ENCODE measurements at places on chromosomes 3 and 15. TPM values are rescaled to one million over a fixed set of nuclear protein-coding genes. Genes with fewer than 3 reads are reported as not detected.

Gene SYNM
- 8.4 TPM for total RNA-seq

Gene LRRIQ4
- total RNA-seq = not detected

DNA sequence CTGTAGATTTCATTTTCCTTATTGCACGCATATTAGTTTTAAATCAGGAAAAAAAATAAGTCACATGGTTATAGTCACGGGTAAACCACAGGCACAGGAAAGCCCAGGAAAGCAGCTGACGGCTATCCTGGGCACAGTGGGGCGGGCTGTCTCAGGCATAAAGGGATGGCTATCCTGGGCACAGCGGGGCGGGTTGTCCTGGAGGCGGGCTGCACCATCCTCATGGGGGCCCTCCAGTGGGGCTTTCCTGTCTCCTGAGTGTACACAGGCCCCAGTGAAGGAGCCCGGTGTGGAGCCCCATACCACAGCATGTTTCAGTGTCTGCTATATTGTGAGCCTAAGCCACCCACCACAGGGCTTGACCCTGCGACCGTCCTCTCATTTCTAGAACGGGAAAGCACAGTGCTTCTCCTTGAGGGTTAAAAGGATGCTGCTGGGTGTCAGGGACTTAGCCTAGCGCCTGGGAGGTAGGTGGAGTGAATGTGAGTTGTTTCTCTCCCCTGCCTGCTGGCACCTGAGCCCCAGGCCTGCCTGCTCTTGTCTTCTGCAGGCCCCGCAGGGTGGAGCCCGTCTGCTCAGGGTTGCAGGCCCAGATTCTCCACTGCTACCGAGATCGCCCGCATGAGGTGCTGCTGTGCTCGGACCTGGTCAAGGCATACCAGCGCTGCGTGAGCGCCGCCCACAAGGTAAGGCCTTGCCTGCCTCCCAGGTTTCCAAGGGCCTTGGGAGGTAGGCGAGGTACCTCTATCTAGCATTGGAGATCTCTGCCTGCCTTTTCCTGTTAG lies 25.9 kb upstream of the PLXNA1 start:
- DNase-seq = no peak

DNA sequence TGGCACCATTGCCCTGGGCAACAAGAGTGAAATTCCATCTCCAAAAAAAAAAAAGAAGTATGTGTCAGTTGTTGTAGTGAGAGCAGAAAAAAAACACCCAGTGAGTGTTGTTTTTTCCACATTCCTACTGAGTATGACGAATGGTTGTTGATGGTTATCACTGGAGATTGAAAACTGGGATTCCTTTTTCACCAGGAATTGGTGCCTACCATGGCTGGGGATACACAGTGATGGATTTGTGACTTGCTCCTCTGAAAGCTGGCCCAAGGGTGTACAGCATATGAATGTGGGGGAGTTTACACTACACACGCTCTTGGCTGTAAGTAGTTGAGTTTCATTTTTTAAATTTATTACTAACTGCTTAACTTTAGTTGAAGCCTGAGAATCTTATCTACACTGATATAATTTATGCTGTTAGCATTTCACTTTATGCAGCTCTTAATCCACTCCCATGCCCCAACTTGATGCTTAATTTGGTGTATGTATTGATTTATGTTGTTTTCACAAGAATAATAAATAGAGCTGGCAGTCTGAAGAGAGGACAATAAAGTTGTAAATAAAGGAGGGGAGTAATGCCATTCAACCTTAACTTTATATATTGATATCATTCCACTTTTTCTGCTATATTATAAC lies 56.0 kb upstream of the MME start:
- peak; percentile 63 for DNase-seq

DNA sequence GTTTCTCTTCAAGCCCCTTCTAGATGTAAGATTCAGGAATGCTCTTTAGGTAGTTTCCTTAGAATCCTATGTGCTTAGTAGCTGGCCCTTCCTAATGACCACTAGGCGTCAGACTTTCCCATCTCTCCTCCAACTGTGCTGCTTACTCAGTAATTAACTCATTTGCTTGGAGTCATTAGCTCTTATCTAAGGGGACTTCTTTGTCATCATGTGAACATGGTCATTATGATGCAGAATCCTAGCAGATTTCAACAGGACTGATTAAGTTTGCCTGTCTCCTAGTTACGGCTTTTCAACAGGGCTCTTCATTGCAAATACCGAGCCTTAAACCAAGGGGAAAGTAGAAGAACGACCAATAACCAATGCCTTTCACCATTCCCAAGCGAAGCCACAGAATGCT lies 46.4 kb downstream of the GJD2 start:
- peak; percentile 65 for DNase-seq

- DNase-seq = no peak
Observed at GRCh38 chr3:117277816-117278215, 568.2 kb downstream of the TUSC7 start.

- DNase-seq = no peak
Observed at GRCh38 chr15:90994059-90994416, 297 bp downstream of the PRC1 start.

- no peak for DNase-seq
Observed at GRCh38 chr3:126964950-126965349, 18.0 kb upstream of the PLXNA1 start.

DNA sequence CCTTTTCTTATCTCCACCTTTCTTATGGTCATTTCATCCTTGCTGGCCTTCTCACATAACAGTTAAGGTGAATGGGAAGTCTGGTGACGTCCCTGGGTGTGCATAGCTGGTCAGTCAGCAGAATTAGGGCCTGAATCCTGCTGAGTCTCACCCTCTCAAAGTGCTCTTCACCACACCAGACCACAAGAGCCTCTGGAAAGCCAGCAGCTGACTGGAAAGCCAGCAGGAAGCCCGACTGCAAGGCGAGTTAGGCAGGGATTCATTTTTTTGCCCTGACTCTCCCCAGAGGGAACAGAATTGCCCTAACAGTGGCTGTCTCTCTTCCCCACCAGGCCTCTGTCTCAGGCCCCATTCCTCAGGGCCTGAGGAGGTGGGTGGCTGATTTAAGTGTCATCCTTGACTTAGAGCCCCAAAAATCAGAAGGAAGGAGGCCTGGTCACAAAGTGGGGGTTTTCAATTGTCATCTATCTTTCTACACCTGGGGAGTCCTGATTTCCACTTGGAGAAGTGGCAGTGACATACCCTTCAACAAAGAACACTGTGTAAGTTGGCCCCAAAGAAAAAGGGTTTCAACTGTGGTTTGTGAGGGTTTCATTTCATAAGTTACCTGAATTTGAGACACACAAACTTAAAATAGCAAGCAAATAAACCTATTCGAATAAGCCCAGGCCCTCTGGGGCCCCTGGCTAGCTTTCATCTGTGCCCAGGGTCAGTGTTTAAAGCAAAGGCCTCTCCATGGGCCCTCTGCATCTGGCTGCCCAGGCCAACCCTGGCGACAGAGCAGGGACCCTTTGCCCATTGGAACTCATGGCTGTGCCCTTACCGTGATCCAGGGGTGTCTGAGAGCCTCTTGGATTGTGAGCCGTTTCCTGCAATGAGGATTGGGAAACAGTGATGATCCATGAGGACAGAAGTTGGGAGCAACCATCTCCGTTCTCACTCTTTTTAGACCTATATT lies 90.5 kb upstream of the HERC1 start:
- no peak for DNase-seq

DNA sequence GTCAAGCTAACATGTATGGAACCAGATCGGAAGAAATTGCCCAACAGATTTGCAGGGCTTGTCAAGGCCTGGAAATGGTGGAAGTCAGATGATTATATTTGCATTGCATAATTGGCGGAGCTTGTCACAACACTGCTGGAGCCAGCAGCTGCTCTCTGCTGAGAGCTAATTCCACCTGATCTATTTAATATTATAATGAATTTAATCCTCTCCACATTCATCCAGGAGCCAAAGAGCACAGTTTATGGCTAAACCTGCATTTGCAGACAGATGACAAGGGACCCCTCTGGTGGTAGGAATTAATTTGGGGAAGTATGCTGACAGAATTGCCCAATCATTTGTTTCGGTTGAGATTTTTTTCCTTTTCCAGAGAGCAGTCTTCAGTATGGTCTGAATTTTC lies 730.2 kb downstream of the TUSC7 start:
- DNase-seq = peak; percentile 19

GRCh38 chr15:74319596-74320351 lies 47.7 kb downstream of the CYP11A1 start:
- DNase-seq = no peak
